GM23248 (cell line): ENCODE measurements at places on chromosomes 3 and 15. TPM values are rescaled to one million over a fixed set of nuclear protein-coding genes. Genes with fewer than 3 reads are reported as not detected.

The RARB gene
- total RNA-seq = not detected in 2 replicates

- H3K36me3 ChIP-seq = peaks cover 39% of the 10 kb centered on the region
- no peak for DNase-seq
- no peaks in the 10 kb centered on the region for H3K4me1 ChIP-seq
- no peak overlapping the region for H3K27ac ChIP-seq
Measured at GRCh38 chr3:14152233-14152962, 26.0 kb downstream of the XPC start.

- H3K4me3 ChIP-seq = no peak overlapping the region
- no peaks in the 10 kb centered on the region; the same call in 1 of the 2 replicates for H3K27me3 ChIP-seq
- no peaks in the 10 kb centered on the region for H3K36me3 ChIP-seq
- no peak overlapping the region for H3K27ac ChIP-seq
- no peaks in the 10 kb centered on the region; the same call in 1 of the 2 replicates for H3K4me1 ChIP-seq
Measured at GRCh38 chr15:70249616-70250015, 151.9 kb upstream of the TLE3 start.

- peaks cover 24% of the 10 kb centered on the region for H3K4me1 ChIP-seq
- DNase-seq = peak; percentile 15
- H3K27ac ChIP-seq = no peak overlapping the region
- peak overlapping the region; percentile 91 for H3K4me3 ChIP-seq
- peaks cover 8% of the 10 kb centered on the region; the same call in 1 of the 2 replicates for H3K36me3 ChIP-seq
- H3K27me3 ChIP-seq = no peaks in the 10 kb centered on the region
Measured at GRCh38 chr15:42549741-42550392, 1.2 kb downstream of the HAUS2 start.

GRCh38 chr15:99657996-99658395, 75.2 kb downstream of the LYSMD4 start:
- peaks cover 12% of the 10 kb centered on the region for H3K4me1 ChIP-seq
- DNase-seq = no peak
- no peaks in the 10 kb centered on the region for H3K36me3 ChIP-seq
- H3K4me3 ChIP-seq = no peak overlapping the region

- peak overlapping the region; percentile 46 for H3K27ac ChIP-seq
- no peak overlapping the region for H3K4me3 ChIP-seq
- no peaks in the 10 kb centered on the region for H3K36me3 ChIP-seq
- DNase-seq = peak; percentile 98
Measured at GRCh38 chr15:69760890-69761568, 308.4 kb downstream of the RPLP1 start.

GRCh38 chr3:71397046-71397445, 186.5 kb downstream of the FOXP1 start:
- H3K36me3 ChIP-seq = no peaks in the 10 kb centered on the region
- no peaks in the 10 kb centered on the region for H3K27me3 ChIP-seq
- peaks cover 24% of the 10 kb centered on the region for H3K4me1 ChIP-seq

DNA sequence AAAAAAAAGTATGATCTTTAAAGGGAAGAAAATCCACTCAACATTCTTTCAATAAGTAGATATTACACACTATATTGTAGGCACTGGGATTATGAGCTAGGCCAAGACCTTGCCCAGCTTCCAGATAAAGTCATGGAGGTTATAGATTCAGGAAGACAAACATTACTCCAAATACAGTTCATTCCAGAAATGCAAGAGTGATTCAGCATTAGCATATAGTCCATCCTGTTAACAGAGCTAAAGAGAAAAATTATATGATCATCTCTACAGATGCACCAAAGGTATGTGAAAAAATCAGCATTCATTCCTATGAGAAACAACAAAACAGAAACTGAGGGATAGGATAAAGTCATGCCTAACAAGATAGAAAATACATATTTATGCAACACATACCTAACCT, 42.1 kb upstream of the NSMCE3 start:
- H3K4me1 ChIP-seq = no peaks in the 10 kb centered on the region
- no peak overlapping the region for H3K27ac ChIP-seq
- H3K36me3 ChIP-seq = no peaks in the 10 kb centered on the region
- no peak for DNase-seq
- H3K4me3 ChIP-seq = no peak overlapping the region
